ENCODE measurements at places on chromosomes 13 and 19.

- no peak for DNase-seq
Measured at GRCh38 chr13:75180805-75181455, 301.0 kb downstream of the TBC1D4 start.

GRCh38 chr19:38478273-38478971 lies 44.9 kb downstream of the RYR1 start:
- DNase-seq: peak; percentile 18

GRCh38 chr19:48755084-48755641 lies at the start of gene FGF21:
FGF21 (plus strand) TSS chr19:48755524; CDS start chr19:48756237, 713 bp downstream.
- no peak for DNase-seq

GRCh38 chr13:79098596-79098995 lies 307.5 kb downstream of the RBM26 start:
- DNase-seq: no peak

DNA sequence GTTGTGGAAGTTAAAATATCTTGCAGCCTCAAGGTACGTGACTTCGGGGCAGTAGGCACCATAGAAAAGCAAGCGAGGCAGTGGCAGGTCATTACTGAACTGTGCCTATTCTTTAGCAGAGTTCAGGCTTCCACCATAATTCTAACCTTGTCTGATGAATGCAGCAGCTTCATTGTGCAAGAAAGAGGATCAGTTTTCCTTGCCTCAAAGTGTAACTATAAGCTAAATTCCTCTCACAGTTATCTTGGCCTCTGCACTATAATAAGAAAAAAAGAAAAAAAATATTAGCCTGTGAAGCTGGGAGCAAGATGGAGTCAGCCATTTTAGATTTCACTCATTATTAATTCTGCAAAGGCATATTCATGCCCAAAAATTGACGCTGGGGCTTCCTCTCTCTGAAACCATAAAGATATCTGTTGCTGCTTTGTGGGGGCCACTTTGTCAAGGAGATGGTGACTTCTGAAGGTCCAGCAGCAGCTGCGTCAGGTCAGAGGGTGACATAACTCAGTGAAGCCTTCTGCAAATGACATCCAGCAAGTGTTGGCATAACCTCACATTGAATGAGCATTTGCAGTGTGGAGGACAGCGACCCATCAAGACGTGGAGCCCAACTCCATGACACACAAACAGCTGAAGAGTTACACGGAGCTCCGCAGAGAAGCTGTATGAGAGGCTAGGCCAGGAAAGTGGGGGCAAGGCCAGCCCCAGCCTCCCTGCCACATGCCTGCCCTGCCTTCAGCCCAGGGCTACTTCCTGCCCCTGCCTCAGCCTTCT lies 23.1 kb upstream of the SACS start:
- no peak for DNase-seq

DNA sequence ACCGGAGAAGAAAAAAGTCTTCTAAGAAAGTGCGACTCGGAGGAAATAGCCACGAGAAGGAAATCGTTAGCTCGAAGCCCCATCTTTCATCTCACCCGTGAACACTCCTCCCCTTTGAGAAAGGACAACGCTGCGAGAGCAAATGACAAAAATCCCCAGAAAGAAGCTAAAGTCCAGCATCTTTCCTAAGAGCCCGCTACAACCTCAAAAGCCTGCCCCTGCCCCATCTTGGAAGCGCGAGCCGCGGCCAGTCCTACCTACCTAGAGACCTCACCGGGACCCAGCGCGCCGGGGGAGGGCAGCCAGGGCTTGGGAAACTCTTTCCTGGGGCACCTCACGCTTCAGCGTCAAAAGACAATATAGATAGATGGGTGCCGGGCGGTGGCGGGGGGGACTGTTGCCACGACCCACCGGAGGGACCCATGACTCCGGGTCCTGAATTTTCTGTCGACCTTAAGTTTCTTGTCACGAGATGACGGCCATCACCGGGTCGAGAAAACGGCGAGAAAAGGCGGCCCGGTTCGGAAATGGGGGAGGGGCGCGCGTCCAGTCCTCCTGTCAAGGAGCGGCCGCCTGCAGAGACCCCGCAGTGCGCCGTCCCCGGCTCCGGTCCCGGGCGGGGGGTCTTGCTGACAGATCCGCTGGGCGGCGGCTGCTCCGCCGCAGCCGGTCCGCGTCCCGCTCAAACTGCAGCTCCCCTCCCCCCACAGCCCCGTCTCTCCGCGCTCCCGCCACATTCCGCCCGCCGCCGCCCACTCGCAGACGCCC lies 65.9 kb downstream of the KCNRG start:
- DNase-seq: no peak

DNA sequence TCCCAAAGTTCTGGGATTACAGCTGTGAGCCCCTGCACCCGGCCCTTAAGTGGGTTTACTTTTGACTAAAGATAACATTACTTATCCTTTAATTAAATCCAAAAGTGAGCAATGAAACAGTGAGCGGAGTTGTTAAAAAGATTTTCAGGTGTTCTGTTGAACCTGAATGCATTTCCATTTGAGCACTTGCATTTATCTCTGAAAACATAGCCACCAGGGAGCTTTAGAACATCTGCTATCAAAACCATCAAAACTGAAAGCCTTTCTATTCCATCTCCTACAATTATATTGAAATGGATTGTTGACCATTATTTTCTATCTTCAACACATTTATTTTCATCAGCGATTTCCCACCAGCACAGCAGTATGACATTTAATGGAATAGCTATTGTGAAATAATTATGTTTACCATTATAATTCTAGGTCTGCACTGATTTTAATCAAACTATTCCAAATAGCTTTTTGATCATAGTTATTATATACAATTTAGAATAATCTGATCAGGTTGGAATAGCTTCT lies 269.0 kb downstream of the FGF14 start:
- no peak for DNase-seq

- peak; percentile 73 for DNase-seq
Measured at GRCh38 chr19:49533551-49534488, 6.0 kb downstream of the RCN3 start.
